ENCODE measurements at places on chromosomes 11 and 22.

DNA sequence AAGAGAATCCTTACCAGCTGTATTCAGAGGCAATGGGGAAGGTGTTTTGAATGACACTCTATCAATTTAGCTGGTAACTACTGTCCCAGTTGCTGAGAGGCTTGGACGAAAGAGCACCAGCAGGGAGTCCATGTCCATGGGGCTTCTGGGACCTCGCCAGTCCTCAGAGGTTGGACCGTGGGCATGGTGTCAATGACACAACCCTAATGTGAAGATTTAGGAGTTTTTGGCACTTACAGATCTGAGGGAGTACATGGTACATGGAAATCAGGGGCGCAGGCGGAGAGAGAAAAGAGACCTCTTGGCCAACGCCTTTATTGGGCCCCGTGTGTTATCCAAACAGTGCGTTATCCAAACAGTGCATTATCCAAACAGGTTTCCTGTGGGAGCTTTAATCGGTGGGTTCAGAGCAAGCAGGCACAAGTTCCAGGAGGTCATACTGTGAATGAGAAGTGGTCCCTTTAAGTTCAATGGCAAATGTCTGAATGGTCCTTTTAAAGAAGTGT lies 169.1 kb upstream of the B3GAT1 start:
- no peak for DNase-seq

DNA sequence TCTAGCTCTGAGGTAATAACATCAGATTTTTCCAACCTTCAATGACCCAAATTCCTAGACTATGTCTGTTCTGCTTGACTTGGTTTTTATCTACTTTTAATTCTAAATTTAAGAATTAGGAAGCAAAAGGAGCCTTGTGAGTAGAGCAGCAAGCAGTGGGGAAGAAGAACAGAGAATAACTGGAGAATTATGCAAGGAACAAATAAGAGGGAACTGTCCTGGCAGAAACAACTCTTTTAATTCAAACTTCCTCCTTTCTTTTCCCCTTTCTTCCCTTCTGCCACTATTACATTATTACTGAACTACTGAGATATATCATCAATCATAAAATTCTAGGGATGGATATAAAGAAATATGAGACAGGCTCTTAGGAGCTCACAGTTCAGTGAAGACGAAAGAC lies 276.1 kb downstream of the SBF2 start:
- no peak for DNase-seq

DNA sequence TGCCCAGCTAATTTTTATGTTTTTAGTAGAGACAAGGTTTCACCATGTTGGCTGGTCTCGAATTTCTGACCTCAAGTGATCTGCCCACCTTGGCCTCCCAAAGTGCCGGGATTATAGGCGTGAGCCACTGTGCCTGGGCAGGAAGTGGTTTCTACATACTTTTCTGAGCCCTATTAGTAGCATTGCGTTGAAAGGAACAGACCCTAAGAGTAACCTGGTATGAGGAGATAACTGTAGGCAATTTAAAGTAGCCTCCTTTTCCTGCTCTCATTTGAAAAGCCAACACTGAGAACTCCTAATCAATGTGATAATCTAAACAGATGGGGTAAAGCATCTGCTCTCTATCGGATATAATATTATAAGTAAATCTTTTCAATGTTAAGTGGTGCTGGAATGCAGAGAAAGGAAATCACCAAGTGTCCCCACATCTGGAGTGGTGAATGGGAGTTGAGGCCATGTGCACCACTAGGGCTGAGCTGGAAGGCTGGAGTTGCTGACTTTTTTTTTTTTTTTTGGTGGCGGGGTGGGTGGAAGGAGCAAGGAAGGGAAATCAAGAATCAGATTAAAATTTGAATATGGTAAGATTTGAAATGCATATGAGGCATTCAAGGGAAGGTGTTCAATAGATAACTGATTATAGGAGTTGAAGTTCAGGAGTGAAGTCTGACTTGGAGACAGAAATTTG lies 20.7 kb downstream of the PDHX start:
- no peak for DNase-seq

DNA sequence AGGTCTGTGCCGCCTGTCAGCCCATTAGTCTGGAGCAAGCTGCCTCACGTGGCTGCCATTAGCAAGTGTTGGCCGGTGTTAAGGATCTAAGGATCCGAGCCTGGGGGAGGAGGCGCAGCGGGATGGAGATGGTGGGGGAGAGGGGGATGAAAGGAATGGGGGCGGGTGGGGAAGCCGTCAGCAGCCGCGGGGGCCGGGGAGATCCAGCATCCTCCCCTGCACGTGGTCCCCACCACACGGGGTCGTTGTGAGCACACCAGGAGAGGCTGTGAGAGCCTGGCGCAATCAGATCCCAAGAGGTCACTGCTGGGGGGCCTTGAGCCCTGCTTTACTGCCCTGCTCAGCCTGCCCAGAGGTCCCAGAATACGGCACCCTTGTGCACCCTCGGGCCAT lies 7.3 kb downstream of the CABP7 start:
- no peak for DNase-seq

DNA sequence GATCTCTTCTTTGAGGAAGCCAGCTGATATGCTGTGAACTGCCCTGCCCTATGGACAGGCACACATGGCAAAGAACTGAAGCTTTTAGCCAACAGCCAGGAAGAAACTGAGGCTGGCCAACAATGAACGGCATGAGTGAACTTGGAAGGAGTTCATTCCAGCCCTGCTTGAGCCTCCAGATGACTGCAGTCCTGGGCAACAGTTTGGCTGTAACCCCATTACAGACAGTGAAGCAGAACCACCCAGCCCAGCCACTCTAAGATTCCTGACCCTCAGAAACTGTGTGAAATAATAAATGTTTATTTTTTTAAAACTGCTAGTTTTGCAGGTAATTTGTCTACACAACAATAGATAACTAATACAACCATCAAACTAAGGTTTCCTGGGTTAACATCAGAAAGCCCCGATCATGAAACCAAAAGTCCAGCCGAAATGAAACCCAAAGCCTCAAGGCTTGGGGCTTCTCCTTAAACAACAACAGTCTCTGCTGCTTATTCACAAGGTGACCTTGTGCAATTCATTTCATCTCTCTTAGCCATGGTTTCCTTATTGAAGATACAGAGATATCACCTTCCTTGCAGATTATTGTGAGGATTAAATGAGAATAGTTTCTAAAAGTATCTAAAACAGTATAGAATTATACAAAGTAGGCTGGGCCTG lies 31.4 kb downstream of the PAK1 start:
- DNase-seq: no peak

- no peak for DNase-seq
Measured at GRCh38 chr22:37045958-37046357, 5.6 kb upstream of the KCTD17 start.

DNA sequence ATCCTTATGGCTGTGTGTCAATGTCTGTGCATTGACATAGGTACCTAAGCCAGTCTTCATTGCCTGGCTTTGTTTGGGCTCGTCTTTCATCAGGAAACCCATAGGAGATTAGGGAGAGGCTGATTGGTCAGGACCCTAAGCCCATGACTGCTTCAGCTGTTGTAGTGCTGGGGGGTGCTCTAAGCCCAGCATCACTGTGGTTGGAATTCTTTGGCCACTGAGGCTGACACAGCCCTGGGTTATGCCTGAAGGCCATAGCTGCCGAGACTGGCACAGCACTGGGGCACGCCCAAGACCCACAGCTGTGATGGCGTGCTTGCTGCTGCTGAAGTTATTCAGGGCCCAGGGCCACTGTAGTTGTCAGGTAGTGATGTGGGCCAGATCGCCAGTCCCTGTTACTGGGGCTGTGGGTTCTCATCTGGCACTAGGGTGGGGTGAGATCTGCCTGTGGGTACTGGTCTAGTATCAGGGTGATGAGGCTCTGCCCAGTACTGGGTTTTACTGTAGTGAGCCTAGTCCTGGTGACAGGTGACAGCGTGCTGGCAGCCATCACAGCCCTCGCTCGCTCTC lies 4.9 kb downstream of the USP18 start:
- DNase-seq: no peak

- no peak for DNase-seq
Measured at GRCh38 chr11:110713449-110713776, 1.2 kb upstream of the ARHGAP20 start.

DNA sequence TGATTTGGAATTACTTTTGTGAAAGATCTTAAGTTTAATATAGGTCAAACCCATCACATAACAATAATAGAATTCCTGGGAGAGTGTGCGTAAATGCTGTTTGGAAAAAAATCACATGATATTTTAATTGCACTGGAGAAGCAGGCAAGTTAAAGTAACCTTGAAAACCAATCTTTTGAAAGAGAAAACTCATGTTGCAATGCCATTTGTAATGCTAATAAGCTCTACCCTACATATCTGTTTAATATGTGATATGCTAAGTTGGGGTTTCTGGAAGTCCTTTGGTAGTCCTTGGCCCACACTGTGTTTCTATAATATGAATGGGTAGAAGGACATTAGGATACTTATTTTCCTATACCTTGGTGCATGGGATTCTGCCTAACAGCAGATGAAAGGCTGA lies 370.4 kb downstream of the DDX10 start:
- no peak for DNase-seq

GRCh38 chr11:132139181-132139580 lies 768.8 kb downstream of the NTM start:
- no peak for DNase-seq

- no peak for DNase-seq
Measured at GRCh38 chr22:25193548-25193947, 6.1 kb upstream of the CRYBB3 start.

- DNase-seq: no peak
Measured at GRCh38 chr11:34784318-34784841, 131.8 kb downstream of the APIP start.

DNA sequence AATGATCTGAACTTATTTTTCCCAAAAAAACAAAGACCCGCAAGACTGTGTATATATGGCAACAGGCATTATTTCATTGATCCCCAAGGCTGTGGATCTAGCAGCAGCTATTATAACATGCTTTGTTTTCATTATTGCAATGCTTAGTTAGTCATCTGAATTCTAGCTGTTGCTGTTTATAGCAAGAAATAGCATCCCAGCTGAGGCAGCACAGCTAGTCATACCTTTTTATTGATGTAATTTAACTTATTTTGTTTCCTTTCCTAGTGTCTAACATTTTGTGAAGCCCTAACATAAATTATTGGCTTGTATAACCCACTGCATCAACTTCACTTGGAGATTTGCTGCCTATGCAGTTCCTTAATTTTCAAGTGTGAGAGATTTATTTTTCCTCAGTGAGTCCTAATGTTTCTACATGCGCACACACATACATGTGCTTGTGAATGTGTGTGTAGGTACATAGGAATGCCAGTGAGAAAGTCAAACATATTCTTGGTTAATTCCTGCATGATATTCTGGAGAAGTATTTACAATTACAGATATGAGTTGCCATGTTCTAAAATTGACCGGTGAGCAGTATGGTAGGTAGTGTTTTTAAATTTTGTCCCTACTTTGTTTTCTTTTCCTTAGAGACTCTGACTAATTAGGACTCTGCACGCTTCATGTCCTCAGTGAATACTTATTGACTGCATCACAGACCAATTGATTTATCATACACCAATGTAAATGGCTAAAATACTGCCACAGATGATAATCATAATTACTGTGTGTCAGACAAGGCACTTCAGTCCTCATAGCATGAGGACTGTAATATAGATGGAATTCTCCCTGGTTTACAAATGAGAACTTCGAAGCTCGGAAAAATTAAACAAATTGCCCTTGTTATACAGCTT lies 119.3 kb downstream of the WNT11 start:
- DNase-seq: no peak

DNA sequence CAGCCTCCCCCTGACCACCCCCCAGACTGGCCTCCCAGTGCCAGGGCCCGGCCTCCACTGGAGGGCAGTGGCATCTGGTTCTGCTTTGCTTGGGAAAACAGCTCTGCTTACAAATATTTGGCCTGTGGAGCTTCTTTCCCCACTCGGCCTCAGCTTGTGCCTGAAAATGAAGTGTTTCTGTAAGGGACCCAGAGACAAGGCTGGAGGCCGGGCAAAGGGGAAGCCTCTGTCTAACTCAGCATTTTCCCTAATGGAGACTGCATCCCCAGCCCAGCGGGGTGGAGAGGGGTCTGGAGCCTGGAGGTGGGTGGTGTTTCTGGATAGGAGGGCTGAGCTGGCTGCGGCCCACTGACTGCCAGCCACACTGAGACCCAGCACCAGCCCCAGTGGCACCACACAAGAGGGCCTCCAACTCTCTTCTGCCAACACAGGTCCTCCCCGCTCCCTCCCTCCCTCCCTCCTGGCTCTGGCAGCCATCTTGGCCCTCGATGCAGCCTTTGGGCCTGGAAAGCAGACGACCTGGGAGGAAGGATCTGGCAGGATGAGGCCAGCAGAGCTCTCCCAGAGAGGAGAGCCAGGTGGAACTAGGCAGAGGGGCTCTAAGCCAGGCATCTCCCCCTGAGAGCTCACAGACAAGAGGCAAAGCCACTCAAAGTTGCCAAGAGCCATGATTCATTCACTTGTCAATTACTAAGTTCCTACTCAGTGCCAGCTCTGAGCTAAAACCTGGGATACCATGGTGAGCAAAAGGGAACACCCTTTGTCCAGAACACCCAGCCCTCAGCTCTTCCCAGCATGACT lies 77.1 kb upstream of the CD82 start:
- DNase-seq: no peak

GRCh38 chr11:132187814-132188213 lies 817.4 kb downstream of the NTM start:
- no peak for DNase-seq

DNA sequence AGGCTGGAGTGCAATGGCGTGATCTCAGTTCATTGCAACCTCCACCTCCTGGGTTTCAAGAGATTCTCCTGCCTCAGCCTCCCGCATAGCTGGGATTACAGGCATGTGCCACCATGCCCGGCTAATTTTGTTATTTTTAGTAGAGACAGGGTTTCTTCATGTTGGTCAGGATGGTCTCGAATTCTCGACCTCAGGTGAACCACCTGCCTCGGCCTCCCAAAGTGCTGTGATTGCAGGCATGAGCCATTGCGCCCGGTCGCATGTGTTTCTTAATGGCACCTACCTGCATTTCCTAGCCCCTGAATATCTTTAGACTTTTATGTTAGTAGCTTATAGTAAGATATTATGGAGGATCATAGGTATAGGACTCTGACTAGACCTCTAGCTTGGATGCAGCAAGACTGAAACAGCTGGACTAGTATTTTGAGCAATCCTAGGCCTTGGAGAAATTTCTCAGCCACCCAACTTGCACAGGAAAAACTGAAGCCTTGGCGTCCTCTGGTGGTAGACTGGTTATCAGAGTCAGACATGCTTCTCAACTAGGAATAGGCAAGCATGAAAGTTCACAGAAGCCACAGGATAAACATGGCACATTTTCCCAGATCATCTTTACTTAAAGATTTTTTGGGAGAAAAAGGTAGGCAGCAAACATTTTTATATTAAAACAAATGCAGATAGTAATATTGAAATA lies 22.7 kb upstream of the C1QTNF4 start:
- DNase-seq: no peak

- DNase-seq: no peak
Measured at GRCh38 chr11:126874276-126874675, 126.3 kb downstream of the KIRREL3 start.

DNA sequence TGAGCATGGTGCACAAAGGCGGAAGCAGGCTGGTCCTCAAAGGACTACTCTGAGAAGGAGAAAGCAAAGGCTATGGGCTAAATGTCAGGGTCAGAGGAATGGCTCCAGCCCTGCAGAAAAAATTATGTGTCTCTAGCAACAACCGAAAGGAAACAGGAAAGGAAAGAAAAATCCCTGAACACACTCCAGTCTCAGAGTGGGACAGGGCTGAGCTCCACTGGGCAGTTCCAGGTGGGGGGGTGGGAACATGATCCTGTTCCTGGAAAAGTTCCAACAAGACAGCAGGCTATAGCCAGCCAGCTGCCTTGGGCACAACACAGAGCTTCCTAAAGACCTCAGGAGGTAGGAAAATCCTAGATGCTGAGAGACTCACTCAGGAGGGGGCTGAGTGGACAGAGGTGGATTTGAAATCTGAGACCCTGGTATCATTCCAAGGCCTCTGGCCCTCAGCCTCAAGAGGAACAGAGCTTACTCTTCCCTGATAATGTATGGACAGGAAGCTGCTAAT lies 1088.2 kb downstream of the TBC1D22A start:
- no peak for DNase-seq

Measured in activated CD4-positive, CD25-positive, alpha-beta regulatory T cell treated with anti-CD3 and anti-CD28 coated beads, Interleukin-2, amount 50 U/mL, for 72 hours (primary cell).